ENCODE measurements at places on chromosomes 4 and X. TPM values are rescaled to one million over a fixed set of nuclear protein-coding genes. Genes with fewer than 3 reads are reported as not detected.
A peak's percentile ranks its signal among the peaks of the same experiment; 100 is the strongest.

The EXOC1L gene
- not detected for total RNA-seq

The FAM9C gene
- total RNA-seq: not detected

DNA sequence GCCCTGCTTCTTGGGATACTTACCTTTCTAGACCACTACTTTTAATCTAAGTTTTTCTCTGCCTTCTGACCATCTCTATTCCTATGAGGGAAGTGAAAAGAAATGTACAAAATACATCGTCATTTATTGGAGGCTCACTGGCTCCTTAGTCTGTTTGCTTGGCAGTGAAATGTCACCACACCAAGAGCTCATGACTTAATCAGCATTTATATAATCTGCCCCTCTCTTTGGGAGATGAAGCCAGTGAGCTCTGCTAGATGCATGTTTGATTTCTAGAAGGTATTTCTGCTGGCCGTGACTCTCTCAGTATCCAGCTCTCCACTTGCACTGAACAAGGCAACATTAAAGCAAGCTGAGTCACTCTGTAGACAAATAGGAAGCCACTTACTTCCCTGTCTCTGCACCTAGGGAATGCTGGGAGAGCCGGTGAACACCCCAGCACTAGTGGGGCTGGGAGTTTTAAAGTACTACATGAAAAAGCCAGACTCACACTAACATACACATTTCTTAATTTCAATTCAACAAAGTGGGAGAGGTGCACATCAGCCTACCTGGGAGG is 79.1 kb downstream of the MID1IP1 start:
- DNase-seq: peak; percentile 60

GRCh38 chr4:4890574-4891255 is 31.2 kb downstream of the MSX1 start:
- DNase-seq: no peak

The NOA1 gene
- total RNA-seq: 12.4 TPM

DNA sequence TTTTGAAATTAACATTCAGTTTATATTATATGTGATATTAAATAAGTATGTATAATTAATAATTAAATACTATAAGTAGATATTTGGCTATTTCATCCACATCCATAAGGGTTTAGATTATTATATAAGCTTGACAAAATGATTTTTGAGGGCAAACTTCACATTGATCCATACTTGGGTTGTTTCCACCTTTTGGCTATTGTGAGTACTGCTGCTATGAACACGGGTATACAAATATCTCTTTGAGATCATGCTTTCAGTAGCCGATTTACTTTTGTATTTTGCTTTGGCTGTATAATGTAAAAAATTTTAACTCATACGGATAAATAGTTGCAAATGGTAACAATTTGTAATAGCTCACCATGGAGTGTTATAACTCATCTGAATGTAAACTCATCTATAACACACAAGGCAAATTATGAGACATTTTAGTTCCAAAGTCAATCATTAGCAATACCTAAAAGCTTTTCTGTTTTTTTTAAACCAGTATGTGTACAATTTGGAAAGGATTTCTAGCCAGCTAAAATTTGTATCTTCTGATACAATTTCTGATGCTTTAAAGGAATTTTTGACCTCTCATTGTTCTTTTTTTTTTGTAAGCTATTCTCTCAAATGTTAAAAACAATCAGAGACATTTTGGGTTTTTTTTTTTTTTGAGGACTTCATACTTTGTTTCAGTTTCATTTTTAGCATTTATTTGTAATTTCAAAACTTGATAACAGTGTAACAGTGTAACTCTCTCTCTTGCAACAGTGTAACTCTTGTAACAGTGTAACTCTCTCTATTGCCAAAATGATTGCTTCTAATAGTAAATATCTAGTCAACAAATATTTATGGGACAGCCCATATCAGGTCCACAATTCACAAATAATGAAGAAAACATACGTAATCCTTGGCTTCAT is 51.8 kb upstream of the ARX start:
- DNase-seq: no peak

DNA sequence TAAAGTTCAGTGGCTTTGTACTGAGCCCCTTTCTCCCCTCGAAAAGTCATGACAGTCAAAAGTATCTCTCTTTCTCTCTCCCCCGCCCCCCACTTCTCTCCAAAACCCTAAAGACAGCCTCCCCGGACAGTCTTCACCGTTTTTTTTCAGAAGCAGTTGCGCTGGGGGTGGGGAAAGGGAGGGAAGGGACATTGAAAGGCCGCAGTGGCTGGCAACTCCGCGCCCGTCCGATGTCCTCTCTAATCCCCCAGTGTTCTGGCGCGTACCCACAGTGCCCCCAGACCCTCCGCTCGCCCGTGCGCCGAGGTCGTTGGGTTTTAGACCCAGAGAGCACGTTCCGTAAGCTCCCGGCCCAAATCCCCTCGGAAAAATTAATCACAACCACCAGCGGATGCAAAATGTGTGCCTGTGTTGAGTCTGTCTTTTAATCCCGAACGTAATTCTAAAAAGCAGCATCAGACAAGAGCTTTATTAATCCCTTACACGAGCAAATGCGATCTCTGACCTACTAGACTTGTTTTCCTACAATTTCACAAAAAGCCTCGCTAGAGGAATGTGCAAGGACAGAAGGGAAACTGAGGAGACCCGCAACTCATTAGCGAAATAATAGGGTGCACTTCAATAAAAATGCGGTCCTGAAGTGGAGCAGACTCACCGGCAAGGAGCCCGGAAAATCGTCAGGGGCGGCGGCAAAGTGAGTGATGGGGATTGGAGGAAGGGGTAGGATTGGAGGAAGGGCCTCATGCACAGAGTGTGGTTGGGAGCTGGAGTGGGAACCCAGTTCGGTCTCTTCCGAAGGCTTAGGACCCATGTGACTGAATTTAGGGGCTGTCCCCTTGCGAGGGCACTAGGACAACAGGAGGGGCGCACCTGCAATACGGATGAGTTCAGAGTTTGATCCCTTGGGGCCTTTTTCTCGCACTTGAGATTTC is 12.2 kb upstream of the PRDM8 start:
- peak; percentile 9 for DNase-seq

The AKAP4 gene
- not detected for total RNA-seq

- DNase-seq: no peak
Measured at GRCh38 chrX:55220119-55220794, at the start of gene PAGE5. TSS of gene PAGE5 (plus strand) at chrX:55220346. CDS start at chrX:55221383, 1,037 bp downstream.

The BEND4 gene
- 0.17 TPM for total RNA-seq

- peak; percentile 79 for DNase-seq
Measured at GRCh38 chr4:134691915-134692314, 490.3 kb upstream of the PABPC4L start.

All from M059J (cell line).